NCI-H2171 treated with DMSO at 0.1 percent for 48 hours (cell line): ENCODE measurements at places on chromosomes 7 and 10.
A peak's percentile ranks its signal among the peaks of the same experiment; 100 is the strongest.

- DNase-seq = no peak
Observed at GRCh38 chr10:44961931-44962750, 2.5 kb downstream of the RASSF4 start.

DNA sequence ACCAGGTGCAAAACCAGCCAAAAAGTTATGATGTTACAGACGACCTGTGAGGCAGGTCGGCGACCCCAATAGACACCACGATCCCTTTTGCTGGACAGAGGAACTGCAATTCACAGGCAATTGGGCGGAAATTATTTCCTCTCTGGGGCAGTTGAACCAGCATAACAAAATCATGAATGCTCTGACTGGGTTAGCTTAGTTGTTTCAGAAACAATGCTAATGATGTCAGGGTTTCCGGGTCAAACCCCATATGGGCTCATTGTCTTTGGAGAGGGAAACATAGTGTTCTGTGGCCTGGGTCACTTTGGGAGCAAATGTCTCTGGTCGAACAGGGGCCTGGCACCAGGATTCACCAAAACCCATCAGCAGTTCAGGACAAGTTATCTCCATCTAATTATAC lies 669.1 kb upstream of the NRP1 start:
- DNase-seq = no peak

- no peak for DNase-seq
Observed at GRCh38 chr7:118306771-118307170, 82.3 kb downstream of the ANKRD7 start.

DNA sequence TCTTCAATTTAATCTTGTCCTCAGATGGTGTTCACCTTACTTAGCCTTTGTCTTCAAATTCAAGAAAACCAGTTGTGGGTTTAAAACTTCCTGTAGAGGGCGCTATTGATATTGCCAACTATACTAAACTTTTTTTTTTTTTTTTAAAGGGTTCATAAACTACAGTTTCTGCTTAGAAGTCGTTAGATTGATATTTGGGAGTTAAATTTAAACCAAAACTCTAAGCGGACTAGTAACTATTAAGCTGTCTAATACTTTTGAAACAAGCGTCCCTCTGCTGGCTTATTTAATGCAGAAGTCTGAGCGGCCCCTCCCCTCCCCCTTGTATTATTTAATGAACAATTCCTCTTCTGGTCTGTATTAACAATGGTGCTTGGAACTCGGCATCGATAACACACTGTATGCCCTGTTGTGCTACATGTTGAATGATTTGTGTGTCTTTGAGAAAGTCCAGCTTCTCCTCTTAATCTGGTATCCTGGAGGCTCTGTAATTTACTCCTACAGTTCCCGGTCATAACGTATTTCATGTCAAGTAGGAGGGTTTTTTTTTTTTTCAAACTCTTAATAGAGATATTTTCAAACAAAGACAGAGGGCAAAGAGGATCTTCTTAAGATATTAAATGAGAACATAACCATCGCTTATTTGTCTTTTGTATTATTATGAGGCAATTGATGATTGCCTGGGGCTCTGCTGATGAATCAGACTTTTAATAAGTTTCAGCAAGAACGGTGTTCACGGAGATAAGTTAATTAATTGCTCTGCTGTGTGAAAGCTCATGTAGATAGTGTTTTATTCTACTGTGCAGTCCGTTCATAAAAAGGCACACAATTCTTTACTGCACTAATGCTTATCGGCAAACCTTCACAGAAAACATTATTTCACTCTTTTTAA lies 22.6 kb upstream of the CREB5 start:
- peak; percentile 77 for DNase-seq

GRCh38 chr7:1928645-1929348 lies 258.7 kb downstream of the ELFN1 start:
- no peak for DNase-seq
